ENCODE measurements at places on chromosomes 16 and 17. TPM values are rescaled to one million over a fixed set of nuclear protein-coding genes. Genes with fewer than 3 reads are reported as not detected.

Gene EDC4
- 64.5 TPM for total RNA-seq

GRCh38 chr17:9123594-9124553, 102.6 kb downstream of the NTN1 start:
- DNase-seq, result peak; percentile 9

DNA sequence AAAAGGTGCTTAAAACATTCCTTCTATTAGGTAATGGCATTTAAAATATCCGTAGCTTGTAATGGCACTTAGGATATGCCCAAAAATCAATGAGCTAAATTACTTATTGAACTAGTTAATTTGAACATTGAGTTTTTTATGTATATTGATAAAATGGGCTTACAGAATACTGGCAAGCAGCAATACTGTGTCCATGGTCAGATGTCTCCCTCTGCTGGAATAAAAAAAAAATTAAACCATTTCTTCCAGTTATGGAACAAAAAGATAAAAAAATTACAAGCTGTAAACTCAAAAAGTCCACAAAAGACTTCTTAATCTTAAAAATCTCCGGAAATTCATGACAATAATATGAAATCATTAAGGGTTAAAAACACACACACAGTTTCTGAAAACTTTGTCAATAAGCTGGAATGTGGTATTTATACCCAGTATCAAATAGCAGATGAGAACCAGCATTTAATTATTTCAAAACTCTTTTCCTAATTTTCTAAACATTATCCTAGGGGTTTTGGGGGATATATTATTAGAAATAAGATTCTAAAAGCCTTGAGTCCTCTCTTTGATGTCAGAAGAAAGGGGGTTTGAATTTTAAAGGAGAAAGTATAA, 21.5 kb upstream of the PSMD7 start:
- DNase-seq, result peak; percentile 13

GRCh38 chr17:65780111-65780510, 218.7 kb upstream of the AXIN2 start:
- DNase-seq, result no peak

Gene KRTAP9-2
- not detected for total RNA-seq

- DNase-seq, result peak; percentile 88
These were observed 17.8 kb downstream of the SERPINF1 start for GRCh38 chr17:1779571-1780131.

DNA sequence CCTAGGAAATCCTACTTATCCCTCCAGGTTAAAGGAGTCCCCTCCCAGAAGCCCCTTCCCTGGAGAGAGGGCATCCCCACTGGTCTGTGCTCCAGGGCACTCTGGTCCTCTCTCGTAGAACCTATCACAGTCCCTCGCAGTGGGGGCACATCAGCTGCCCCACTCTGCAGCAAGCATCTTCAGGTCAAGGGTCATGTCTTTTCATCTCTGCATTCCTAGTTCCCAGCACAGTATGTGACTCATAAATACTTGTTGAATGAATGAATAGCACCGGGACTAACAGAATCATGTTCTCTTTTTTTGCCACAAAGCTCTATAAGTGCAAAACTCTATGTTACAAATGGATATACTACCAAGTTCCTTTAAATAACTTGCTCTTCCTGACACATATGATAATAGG, 36.0 kb downstream of the RNF157 start:
- DNase-seq, result peak; percentile 71

GRCh38 chr17:44971776-44972483, 3.8 kb upstream of the C1QL1 start:
- DNase-seq, result peak; percentile 73

DNA sequence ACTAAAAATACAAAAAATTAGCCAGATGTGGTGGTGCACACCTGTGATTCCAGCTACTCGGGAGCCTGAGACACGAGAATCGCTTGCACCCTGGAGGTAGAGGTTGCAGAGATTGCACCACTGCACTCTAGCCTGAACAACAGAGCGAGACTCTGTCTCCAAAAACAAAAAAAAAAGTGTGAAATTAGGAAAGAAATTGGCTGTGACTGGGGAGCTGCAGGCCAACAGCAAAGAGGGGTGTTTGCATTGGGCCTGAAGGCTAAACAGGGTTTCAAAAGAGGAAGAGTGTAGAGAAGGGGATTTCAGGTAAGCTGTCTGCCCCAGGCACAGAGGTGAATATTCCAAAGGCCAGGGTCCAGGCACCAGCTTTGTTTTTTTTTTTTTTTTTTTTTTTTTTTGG, 9.4 kb downstream of the BMERB1 start:
- DNase-seq, result no peak

DNA sequence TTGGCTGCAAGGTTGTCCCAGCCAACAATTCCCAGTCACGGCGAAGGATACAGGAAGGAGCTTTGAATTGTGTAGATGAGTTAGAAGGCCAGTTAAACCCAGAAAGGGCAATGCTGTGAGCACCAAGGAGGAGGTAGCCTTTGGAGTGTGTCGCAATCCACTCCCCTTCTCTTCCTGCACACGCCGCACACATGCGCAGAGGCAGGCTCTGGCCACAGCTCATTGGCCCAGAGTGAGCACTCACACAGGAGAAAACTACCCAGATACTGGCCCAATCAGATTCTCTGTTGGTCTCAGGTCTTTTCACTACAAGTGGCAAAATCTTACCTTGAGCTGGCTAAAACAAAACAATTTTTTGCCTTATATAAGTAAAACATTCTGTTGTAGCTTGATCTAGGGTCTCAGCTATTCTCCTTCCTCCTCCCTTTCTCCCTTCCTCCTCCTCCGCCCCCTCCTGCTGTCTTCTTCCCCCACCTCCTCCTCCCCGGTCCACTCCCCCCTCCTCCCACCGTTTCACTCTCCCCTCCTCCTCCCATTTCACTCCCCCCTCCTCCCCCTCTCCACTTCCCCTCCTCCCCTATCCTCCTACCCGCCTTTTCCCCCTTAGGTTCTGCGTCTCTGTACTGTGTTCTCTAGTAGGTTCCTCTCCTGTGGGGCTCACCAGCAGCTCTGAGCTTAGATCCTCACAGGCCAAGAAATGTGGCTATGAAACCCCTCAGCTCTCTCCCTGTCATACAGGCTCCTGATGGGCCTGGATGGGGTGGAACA, 344.9 kb downstream of the CPPED1 start:
- no peak for DNase-seq

Gene WFDC1
- total RNA-seq, result 0.37 TPM

Gene AARSD1
- 25.2 TPM for total RNA-seq

DNA sequence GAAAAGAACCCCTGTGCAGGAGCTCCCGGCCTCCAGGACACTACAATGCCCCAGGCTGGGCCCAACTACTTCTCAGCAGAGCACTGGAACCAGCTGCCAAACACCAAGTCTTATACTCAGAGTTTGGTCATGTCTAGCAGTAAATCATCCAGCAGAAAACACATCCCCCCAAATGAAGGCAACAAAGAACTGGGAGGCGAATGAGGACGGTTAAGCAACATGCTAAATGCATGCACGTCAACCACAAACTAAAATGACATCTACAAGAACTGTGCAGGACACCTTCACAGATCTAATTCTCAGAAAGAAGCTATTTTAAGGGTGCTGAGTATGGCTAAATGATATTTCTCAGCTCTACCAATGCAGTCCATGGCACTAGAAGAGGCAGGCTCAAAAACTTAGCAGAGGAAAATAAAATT, 7.6 kb upstream of the IRX5 start:
- DNase-seq, result no peak

DNA sequence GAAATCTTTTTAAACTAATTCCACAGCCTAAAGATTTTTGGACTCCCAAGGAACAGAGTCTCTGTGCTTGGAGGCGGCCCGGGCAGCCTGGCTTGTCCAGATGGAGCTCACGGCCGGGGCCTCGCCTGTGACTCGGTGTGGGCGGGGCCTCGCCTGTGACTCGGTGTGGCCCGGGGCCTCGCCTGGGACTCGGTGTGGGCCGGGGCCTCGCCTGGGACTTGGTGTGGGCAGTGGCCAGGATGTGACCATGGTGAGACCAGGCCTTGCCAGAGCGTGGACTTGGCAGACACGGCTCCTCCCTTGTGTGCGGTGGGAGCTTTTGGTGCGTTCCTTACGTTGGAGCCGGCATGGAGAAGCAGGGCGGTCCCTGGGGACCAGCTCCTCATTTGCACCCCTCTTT, 92.3 kb downstream of the METRNL start:
- DNase-seq, result no peak

Gene SLC6A2
- total RNA-seq, result not detected

DNA sequence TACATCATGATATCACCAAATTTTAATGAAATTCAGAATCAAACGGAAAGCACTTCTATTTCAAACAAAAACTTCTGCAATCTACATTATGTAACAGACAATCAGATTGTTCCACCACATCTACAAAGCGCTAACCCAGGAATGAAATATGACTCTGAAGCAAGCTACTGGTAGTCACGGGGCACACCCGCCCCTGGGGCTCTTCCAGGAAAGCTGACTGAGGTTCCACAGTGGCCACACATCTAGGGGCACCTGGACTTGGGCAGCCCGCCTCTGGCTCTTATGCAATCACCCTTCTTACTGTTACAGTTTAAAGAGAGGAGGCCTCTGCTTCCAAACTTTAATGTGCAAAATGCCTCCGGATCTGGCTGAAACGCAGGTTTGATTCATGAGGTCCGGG, 27.5 kb downstream of the ZCCHC14 start:
- peak; percentile 75 for DNase-seq

- DNase-seq, result no peak
These were observed at the start of gene CTRB2 for GRCh38 chr16:75206749-75207451. CTRB2 (minus strand) TSS chr16:75207161; CDS start chr16:75207141, 20 bp downstream.

- no peak for DNase-seq
These were observed 1.0 kb downstream of the ZNRF1 start for GRCh38 chr16:74999609-75000480.

- DNase-seq, result no peak
These were observed 148.2 kb downstream of the CPPED1 start for GRCh38 chr16:12655537-12655936.

GRCh38 chr17:33403194-33403593, 110.1 kb upstream of the ASIC2 start:
- DNase-seq, result no peak

GRCh38 chr16:1441391-1441829, 2.9 kb downstream of the CCDC154 start:
- no peak for DNase-seq

Gene TCAP
- 1.00 TPM for total RNA-seq

Gene ROGDI
- total RNA-seq, result 7.6 TPM

Gene CCDC200
- not detected for total RNA-seq

GRCh38 chr16:79673635-79674034, 73.1 kb upstream of the MAF start:
- DNase-seq, result no peak

DNA sequence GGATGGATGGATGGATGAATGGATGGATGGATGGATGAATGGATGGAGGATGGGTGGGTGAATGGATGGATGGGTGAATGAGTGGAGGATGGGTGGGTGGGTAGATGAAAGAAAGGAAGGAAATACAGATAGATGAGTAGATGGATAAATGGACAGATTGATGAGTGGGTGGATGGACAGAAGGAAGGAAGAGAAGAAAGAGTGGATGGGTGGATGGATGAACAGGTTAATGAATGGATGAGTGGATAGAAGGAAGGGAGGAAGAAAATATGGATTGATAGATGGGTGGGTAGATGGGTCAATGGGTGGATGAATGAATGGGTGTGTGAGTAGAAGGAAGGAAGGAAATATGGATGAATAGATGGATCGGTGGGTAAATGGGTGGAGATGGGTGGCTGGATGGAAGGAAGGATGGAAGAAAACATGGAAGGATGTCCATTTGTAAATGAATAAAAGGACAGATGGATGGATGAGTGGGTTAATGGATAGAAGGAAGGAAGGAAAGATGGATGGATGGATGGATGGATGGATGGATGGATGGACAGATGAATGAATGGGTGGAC, 97.3 kb upstream of the TNRC6C start:
- DNase-seq, result no peak

DNA sequence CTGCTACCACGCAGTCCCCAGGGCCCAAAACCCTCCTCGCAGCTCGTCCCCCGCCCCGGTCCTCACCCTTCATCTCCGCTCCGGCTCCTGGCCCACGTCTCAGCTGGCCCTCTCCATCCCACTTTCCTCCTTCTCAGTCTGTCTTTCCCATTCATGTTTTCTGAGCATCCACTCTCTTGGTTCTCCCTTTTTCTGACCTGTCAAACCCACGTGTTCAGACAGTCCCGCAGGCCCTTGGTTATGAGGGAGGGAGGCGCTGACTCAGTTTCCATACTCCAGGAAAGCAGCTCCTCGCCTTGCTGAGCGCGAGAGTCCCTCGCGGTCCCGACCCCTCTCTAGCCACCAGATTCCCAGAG, 392 bp upstream of the HID1 start:
- no peak for DNase-seq

Gene RAMP2
- total RNA-seq, result 0.40 TPM

DNA sequence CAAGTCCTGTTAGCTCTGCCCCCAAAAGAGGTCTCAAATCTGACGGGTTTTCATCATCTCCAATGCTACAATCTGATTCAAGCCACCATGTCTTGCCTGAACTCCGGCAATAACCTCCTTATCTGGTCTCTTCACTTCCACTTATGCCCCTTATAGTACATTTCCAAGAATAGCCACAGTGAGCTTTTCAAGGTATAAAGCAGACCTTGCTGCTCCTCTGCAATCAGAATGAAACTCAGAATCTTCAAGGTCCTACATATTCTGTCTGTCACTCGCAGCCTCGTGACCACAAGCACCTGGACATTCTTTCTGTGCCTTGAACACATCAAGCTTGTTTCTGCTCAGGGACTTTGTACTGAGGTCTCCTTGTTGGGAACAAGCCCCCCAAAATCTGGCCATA, 84.7 kb downstream of the YPEL2 start:
- no peak for DNase-seq

Gene ELP5
- 68.1 TPM for total RNA-seq

DNA sequence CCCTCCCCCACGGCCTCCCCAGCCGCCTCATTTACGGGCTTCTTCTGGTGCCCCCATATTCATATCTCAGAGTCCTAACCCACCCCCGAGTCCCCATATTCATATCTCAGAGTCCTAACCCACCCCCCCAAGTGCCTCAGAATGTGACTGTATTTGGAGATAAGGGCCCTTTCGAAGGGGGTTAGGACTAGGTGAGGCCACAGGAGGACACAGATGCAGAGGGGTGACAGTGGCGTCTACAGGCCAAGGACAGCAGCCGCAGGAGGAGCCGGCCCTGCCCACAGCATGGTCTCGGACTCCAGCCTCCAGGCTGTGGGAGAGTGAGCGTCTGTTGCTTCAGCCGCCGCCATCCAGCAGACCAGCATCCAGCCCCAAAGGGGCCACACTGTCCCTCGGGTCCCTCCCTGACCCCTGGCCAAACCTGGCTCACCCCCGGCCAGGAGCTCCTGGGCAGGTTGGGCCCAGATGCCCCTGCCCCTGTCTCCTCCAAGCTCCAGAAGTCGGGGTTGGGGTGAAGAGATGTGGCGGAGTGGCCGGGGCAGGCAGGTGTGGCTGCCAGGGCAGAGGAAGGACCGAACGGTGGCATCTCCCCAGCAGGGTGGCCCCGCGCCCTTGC, 25.5 kb downstream of the CACNA1H start:
- no peak for DNase-seq

DNA sequence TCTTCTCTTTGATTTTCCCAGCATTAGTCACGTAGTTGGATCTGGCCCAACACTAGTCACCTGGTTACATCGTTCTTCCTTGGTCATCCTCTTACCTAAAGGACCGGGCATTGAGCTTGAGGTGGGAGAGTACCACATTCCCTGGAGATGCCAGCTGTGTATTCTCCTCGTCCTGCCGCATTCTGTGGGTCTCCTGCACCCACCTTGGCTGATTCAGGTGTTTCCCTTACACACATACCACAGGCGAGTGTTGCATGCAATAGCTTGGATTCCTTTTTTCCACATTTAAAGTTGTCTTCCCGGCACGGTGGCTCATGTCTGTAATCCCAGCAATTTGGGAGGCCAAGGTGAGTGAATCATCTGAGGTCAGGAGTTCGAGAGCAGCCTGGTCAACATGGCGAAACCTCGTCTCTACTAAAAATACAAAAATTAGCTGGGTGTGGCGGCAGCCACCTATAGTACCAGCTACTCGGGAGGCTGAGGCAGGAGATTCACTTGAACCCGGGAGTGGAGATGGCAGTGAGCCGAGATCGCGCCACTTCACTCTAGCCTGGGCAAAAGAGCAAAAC, 21.6 kb upstream of the CLEC18C start:
- DNase-seq, result no peak
